Esophagus mucosa (tissue), 1 donor: ENCODE measurements at places on chromosomes 7 and 10.

GRCh38 chr7:10672186-10672585, 301.5 kb upstream of the PHF14 start:
- no peak for ATAC-seq

DNA sequence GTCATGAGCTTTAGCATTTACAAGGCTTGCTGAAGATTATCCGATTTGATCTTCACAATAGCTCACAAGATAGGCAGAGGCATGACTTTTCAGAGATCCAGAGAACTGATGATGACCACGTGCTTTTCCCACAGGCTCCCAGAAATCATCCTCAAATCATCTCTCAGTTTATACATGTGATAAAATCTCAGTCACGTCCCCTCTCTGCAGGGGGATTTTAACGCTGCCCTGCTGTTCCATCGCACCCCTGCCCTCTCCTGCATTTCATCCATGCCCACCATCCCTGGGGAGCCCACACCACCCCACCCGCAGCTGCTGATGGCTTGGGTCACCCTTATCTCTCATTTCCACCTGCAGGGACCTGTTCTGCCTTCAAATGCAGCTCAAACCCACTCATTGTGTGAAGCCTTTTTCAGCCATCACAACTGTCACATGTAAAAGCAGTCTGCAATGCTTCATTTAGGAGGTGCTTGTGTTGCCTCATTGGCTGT, 141.8 kb downstream of the DIP2C start:
- no peak for ATAC-seq

DNA sequence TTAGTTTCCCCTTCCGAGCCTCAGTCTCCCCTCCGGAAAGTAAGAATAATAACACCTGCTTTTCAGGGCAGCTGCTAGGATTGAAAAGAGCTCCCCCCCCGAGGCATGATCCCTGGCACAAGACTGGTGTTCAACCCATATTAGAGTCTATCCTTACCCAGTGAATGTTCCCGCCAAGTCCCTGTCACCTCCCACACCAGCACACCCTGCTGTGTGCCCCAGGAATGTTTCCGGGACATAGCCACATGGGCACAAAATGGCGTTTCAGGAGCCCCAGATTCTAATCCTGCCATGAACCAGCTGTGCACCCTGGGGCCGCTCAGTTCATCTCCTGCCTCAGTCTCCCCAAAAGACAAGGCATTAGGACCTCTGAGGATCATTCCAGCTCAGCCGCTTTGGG, 563 bp downstream of the MUC17 start:
- ATAC-seq, result no peak

DNA sequence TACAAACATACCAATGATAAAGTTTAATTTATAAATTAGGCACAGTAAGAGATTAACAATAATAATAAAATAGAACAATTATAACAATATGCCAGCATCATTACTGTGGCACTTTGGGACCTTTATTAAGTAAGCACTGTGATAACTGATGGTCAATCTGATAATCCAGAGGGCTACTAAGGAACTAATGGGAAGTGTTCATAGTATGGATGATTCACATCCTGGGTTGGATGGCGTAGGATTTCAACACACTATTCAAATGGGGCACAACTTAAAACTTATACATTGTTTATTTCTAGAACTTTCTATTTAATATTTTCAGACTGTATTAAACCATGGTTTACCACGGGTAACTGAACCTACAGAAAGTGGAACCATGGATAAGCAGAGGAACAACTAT, 90.8 kb downstream of the KIF20B start:
- no peak for ATAC-seq

DNA sequence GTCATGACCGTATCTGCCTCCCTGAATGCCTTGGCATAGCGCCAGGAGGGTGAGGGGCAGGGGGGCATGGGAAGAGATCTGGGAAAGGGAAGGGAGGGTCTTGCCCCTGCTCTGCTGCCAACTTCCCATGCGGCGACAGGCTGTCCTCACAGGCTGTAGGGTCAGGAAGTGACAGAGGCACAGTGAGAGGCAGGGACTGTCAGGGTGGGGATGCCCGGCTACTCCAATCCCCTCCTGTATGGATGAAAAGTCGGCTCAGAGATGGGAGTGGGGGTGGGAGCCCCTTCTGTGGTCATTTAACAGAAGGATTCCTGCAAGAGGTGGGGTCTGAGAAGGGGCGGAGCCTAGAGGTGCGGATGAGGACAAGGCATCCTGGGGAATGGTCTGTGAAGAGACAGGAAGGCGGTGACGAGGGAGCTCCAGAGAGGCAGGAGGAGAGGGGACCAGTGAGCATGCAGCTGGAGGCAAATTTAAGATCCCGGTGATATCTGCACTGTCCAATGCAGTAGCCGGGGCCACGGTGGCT, 20.8 kb upstream of the UNC5B start:
- no peak for ATAC-seq

GRCh38 chr10:373526-374309, 238.5 kb downstream of the ZMYND11 start:
- ATAC-seq, result no peak

- ATAC-seq, result no peak
Observed at GRCh38 chr10:131722121-131722520, 178.7 kb upstream of the PPP2R2D start.

DNA sequence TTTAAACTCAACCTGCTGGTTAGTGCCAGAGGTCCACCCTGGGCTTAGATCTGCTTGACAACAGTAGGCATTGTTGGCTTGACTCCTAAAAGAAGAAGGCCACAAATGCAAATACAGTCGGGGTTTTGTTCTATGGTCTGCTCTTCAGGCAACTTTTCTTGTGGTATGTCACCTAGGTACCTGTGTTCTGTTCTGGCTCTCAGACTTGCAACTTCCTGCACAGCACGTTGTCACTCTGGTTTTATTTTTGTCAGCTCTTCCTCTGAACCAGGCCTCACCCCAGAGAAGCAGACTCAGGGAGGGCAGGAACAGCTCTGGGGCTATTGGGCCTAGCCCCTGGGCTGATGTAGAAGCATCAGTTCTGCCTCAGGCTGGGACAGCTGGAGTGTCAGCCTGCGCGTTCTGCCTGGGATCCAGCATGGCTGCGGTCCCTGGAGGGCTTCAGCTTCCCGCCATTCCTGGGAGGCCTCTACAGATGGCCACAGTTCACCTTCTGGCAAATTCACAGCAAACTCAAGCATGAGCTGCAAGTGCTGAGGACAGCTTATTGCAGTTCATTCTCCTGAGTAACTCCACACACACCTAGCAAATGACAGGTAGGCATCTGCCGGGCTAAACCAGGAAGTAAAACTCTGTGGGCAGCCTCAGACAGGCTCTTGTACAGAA, 11.0 kb upstream of the PDCD4 start:
- ATAC-seq, result peak; percentile 58

DNA sequence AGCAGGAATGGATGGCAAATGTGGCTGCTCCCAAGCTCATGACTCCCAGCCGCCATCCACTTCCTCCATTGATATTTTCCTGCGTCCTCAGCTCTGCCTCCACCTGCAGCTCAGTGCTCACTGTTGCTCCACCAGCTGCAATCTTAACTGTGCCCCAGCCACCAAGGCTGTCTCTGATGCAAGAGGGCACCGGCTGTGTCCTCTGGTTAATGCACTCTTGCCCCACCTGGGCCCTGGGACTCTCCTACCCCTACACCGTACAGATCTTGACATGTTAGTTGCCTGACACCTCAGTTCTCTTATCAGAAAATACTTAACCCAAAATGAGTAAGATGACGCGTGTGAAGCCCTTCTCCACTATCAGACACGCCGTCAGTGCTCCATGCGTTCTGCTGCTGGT, 45.5 kb upstream of the GPR26 start:
- no peak for ATAC-seq

DNA sequence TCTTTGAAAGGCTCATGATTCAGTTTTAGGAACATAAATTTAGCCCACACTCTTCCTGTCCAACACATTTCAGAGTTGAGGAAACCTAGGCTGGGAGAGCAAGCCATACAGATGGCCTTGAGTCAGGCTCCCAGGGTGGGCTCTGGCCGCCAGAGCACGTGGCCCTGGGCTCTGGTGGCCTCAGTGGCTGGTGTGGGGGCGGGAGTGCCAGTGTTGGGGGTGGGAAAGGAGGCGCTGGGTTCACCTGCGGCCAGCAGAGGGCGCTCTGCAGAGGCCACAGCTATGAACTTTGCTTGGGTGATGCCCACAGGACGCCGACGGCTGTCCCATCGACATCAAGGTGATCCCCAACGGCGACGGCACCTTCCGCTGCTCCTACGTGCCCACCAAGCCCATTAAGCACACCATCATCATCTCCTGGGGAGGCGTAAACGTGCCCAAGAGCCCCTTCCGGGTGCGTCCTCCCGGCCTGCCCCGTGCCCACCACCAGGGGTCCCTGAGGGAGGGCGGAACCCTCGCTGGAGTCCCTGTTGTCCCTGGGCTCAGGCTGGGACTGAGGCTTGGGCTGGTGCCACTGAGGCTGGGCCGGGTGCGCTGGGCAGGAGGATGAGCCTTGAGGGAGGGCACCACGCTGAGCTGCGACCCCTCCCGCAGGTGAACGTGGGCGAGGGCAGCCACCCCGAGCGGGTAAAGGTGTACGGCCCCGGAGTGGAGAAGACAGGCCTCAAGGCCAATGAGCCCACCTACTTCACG, 11.9 kb downstream of the FLNC start:
- ATAC-seq, result peak; percentile 46

- ATAC-seq, result no peak
Observed at GRCh38 chr10:47336387-47337134, 11.6 kb upstream of the RBP3 start.

GRCh38 chr10:118439824-118440223, 97.7 kb upstream of the FAM204A start:
- ATAC-seq, result no peak

GRCh38 chr10:49328401-49329145, 29.6 kb downstream of the C10orf71 start:
- no peak for ATAC-seq

GRCh38 chr10:5477948-5478693, 21.2 kb downstream of the CALML5 start:
- ATAC-seq, result peak; percentile 26

DNA sequence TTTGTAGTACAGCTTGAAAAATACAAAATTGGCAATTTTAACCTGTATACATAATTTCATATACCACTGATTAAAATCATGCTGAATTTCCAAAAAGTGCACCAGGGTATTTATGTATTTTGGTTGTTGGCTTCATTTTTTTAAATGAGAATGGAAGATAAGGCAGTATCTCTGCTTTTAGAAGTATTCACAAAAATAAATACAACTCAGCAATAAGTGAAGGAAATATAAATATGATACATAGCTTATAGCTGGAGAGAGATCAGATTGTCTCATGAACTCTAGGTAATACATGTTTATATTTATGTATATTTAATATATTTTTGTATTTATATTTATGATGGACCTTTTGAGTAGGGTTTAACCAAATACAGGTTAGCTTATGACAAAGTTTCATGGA, 81.0 kb downstream of the KMT2E start:
- ATAC-seq, result no peak

GRCh38 chr10:98460837-98461499, 14.2 kb upstream of the HPS1 start:
- peak; percentile 86 for ATAC-seq

- ATAC-seq, result no peak
Observed at GRCh38 chr7:156094350-156095146, 282.3 kb upstream of the SHH start.

GRCh38 chr7:11710377-11710776, 121.6 kb downstream of the THSD7A start:
- no peak for ATAC-seq

DNA sequence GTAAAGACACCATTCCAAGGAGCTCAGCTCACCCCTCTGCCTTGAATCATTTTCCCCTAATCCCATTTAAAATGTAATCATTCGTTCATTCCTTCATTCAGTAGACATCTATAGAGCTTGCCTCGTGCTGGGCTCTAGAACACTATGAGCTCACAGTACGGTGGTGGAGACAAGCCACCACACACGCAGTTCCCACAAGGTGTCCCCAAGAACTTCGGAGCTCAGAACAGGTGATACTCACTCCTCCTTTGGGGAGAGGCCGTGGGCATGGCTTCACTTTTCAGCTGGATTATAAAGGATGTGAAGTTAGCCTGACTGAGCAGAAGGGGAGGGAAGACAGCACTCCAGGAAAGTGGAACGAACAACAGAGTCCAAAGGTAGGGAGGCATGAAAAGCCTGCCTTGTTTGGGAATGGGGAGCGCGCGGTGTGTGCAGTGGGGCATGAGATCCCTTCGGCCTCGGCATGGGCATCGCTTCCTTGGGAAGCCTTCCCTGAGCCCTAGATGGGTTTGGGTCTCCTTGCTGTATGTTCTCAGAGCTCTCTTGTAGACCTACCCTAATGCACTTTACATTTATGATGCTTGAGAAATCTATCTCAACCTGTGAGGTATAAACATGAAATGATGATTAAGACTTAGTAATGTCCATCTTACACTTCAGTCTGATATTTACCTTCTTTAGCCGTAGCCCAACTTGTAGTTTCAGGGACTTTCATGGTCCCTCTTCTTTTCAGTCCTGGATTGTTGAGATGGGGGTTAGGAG, 809 bp upstream of the OGA start:
- peak; percentile 45 for ATAC-seq

GRCh38 chr10:99630433-99630832, 10.2 kb upstream of the SLC25A28 start:
- peak; percentile 71 for ATAC-seq

- ATAC-seq, result no peak
Observed at GRCh38 chr7:127769696-127770400, 117.9 kb downstream of the SND1 start.

GRCh38 chr7:17745610-17746009, 194.7 kb downstream of the SNX13 start:
- ATAC-seq, result no peak

- no peak for ATAC-seq
Observed at GRCh38 chr7:52481571-52481970, 553.9 kb upstream of the POM121L12 start.

DNA sequence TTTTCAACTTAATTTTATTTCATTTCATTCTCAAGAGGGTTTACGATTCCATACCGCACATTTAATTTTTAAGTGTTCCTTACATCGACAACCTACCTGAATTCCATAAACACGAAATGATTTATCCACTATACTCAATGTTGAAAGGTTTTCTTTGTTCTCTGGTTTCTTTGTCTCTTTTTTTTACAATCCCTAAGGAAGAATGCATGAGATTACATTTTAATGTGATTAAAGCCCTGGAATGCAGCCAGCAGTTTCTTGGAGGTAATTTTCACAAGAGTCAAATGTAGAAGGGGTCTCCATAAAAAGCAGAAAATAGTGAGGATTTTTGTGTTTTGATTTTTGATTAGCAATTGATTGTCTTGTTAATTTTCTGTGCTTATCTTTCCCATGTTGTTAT, 59.2 kb upstream of the ADCY1 start:
- no peak for ATAC-seq

GRCh38 chr10:30697806-30698205, 68.3 kb upstream of the LYZL2 start:
- ATAC-seq, result no peak

- no peak for ATAC-seq
Observed at GRCh38 chr7:133860628-133861335, 266.4 kb upstream of the LRGUK start.

DNA sequence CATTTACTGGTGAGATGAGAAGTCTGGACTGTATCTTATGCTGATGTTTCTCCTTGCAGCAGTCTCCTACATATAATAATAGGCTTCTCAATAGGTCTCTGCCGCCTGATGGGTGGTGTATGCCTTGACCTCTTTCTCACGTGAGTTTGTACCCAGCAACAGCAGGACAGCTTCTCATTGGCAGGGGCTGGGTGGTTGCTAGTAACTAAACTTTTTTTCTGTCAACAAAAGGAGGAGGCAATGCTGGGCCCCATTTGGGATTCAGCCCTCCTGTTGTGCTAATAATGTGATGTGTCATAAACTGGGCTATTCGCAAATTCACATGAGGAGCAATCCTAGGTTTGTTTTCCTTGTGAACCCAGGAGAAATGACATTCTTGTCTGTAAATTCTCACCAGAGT, 533.6 kb downstream of the GATA3 start:
- no peak for ATAC-seq
